Stimulated activated CD4-positive, alpha-beta T cell treated with anti-CD3 and anti-CD28 coated beads, TNF-alpha, amount 100 ng/mL, for 24 hours (primary cell): ENCODE measurements at places on chromosomes 3 and 15.

- no peak for DNase-seq
These were observed 145.5 kb downstream of the GMNC start for GRCh38 chr3:190716961-190717360.

DNA sequence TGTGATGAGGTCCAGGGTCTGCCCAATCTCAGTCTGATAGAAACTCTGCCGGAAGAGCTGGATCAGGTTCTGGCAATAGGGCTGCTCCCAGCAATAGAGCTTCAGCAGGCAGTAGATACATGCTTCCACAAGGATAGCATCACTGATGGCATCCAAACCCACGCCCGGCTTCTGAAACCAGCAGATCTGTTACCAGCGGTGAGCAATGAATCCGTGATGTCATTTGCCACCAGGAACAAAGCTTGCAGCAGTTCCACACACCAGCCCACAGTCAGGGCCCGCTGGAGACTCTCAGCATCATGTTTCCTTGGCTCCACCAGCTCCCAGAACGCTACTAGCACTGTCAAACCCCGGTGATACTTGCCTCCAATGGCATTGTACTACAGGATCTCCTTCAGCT, 19.3 kb upstream of the TTBK2 start:
- DNase-seq, result no peak

GRCh38 chr3:65448120-65448519, 590.6 kb downstream of the MAGI1 start:
- no peak for DNase-seq

- no peak for DNase-seq
These were observed 225.4 kb downstream of the EPHA3 start for GRCh38 chr3:89332793-89333192.

GRCh38 chr3:171940151-171940649, 97.1 kb downstream of the TMEM212 start:
- no peak for DNase-seq

- no peak for DNase-seq
These were observed 85.1 kb upstream of the CSPG5 start for GRCh38 chr3:47663630-47664240.

- DNase-seq, result no peak
These were observed 13.7 kb upstream of the COL8A1 start for GRCh38 chr3:99624496-99625236.

GRCh38 chr3:69806735-69807438, 67.6 kb downstream of the MITF start:
- no peak for DNase-seq

GRCh38 chr15:48645558-48646330, at the start of gene FBN1:
TSS of gene FBN1 (minus strand) at chr15:48645709. CDS start at chr15:48644769, 940 bp downstream.
- DNase-seq, result no peak
